Activated T-cell treated with anti-CD3 and anti-CD28 coated beads, Interleukin-2, amount 50 U/mL, for 24 hours (primary cell): ENCODE measurements at places on chromosomes 4 and X.

GRCh38 chrX:109782994-109783700 is 50.1 kb upstream of the ACSL4 start:
- DNase-seq: no peak

DNA sequence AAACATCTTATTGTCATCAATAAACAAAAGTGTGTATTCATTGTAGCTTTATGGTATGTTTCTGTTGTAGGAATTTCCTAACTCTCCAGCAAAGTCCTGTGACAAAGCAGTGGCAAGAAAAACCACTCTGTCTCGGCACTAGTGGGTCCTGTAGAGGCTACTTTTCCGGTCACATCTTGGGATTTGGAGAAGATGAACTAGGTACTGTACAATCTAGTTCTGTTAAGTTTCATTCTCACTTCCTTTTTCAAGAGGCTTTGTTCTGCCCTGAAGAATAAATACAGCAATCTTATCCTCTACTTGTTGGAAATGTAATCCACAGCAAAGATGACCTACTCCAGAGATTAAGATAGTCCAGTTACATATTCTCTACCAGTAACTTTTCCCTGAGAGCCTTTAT is 69.3 kb downstream of the HHIP start:
- no peak for DNase-seq

- DNase-seq: no peak
Observed at GRCh38 chr4:94345266-94345665, 2.6 kb upstream of the HPGDS start.

DNA sequence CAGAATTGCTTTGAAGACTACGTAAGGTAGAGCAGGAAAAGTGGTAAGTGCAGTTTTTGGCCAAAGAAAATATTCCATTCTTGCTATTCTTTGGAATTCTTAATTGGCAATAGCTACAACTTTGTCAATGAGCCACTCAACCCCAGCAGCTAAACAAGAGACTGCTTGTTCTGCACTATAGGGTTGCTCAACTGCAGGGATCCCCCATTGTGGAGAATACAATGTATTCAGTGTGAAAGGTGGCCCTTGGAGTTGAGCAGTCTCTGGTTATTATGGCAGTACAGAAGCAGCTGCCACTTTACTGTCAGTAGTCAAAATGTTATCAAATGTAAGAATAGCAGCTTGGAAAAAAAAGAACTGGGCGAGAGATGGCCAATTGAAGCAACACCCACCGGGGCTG is 808.7 kb downstream of the CENPC start:
- DNase-seq: no peak

DNA sequence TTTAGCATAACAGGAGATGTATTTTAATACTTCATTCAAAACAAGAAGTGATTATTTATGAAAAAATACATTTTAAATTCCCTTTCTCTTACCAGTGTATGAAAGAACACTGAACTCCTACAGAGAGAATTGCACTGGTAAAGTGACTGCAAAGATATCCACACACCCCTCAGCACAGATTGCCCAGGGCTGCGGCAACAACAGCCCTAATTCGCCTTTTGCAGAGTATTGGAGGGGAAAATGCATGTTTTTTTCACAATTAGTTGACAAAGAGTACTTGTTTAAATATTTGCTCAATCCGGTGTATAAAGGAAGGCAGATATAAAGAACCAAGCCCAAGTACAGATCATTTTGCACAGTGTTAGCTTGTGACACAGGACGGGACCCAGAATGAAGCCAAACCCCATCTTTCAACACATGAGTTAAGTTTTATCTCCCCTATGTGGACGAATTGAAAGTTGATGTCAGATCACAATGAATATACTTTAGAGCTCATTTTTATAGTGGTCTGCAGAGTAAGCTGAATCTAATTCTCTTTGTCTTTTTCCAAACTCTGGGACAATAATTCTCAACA is 551.4 kb upstream of the IGFBP7 start:
- DNase-seq: no peak

DNA sequence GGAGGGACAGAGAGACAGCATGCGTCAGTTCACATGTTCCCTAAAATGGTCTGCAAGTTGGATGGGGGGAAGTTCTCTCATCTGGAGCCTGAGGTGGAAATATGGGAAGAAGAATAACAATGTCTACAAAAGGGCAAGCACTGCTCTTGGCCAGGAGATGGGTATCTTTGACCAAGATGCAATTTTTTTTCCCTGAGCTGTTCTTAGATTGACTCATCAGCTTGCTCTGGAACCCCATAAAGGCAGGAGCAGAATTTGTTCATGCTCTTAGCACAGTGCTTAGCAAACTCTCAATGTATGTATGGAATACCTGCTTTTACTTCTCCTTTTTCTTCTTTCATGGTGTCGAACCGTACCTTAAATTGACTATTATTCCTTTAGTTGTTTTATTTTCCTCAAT is 90.5 kb upstream of the ZNF827 start:
- DNase-seq: no peak

GRCh38 chr4:185532293-185532692 is 3.0 kb downstream of the PDLIM3 start:
- no peak for DNase-seq
